Cerebellum (tissue), 4 donors: ENCODE measurements at places on chromosomes 2 and 18.

- peak; percentile 87 for DNase-seq
These were observed 344.0 kb downstream of the PIK3C3 start for GRCh38 chr18:42298759-42299675.

DNA sequence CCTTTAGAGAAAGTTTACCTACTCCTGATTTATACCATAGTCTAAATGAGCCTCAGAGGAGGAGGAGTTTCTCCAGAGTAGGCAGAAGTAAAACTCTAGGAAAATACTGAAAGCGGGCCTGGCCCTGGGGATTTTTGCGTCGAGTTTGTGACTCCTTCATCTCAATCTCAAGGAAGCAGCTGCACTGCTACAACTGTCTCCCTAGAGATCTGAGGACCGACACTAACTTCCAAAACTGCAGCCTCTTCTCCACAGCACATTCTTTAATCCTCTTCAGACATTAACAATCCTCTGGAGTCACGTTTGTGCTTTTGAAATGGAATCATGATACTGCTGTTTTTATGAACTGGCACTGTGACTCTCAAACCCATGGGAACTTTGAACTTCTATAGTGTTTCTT is 281.4 kb downstream of the KCNS3 start:
- DNase-seq = no peak

DNA sequence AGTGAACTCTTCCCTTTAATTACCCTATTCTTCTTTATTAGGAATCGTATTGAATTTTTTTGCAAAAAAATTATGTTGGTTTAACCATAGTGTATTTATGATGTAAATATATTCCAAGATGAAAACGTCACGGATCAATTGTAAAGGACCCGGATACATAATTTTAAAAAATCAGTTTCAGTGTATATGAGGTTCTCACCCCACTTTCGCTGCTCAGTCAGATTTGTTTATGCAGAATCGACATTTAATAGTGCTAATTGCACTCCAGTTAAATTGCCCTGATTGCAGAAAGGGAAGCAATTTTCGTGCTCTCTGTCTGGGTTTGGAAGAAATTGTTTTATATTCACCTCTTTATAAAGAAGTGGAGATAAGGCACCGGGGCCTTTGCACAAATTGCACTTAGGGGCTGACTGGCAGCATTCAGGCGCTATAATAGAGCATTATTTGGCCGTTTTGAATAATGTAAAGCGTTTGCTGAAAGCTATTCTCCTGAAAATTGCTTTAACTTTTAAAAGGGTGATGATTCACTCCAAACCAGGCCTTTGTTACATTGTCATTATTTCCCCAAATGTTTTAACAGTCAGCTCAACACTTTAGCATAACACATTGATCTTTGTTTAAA is 3.0 kb upstream of the SP9 start:
- DNase-seq = no peak

DNA sequence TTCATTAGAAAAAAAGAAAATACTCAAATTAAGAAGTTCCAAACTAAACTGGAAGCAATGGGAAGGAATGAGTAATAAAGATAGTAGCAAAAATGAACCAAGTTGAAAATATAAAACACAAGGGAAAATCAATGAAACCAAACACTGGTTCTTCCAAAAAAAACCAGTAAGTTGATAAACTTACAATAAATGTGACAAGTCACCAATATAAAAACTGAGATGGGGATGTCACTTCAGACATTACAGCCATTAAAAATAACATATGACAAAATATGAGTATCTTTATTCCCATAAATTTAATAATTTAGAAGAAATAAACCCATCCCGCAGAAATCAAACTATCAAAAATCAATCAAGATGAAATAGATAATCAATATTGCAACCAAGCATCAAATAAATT is 633.9 kb upstream of the RAB6C start:
- DNase-seq = no peak

DNA sequence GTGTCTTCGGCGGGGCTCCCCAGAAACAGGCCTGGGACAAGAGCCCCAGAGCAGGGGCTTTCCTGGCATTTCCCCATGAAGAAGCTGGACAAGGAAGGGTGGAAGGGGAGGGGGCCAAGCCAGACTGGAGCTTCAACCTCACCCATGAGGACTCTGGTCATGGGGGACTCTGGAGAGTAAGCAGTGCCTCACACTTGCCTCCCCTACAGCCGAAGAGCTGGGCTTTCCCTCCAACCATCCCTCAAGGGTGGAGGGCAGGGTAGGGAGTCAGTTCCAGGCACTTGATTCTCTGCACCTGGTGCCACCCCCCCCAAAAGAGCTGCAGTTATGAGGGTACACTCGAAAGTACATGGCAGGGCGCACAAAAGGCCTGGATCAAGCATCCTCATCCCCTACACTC is 246.6 kb downstream of the TFCP2L1 start:
- DNase-seq = no peak

- peak; percentile 13 for DNase-seq
These were observed 441 bp downstream of the MPHOSPH10 start for GRCh38 chr2:71130905-71131244.

DNA sequence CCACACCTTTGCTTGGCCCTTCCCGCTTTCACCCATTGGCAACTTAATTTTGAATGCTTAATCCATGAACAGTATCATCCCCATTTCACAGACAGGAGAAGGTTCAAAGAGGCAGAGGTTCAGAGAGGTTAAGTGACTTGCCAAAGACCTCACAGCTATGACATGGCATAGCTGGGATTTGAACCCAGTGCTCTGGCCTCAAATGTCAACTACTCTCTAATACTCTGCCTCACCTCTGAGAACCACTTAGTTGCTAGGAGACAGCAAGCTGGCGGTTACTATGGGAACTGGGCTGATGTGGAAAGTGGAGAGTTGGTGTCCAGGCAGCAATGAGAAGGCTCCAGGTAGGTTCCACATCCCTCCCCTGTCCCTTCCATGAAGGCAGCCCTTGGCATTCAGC is 15.8 kb upstream of the PRSS56 start:
- DNase-seq = no peak

DNA sequence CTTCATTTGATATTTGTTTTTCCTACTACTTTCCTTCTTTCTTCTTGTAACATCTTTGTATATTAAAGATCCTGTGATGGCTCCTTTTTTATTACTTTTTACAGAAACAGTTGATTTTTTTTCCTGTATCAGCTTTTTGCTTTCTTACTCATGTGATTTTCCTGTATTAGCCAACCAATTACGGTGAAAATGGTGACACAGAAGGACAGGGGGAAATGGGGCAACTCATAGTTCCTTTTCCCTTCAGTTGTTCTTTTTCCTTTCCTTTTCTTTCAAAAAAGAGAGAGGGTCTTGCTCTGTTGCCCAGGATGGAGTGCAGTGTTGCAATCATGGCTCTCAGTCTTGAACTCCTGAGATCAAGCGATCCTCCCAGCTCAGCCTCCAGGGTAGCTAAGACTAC is 117.8 kb downstream of the ATL2 start:
- DNase-seq = no peak

GRCh38 chr2:71309-72035 is 25.2 kb upstream of the FAM110C start:
- no peak for DNase-seq

DNA sequence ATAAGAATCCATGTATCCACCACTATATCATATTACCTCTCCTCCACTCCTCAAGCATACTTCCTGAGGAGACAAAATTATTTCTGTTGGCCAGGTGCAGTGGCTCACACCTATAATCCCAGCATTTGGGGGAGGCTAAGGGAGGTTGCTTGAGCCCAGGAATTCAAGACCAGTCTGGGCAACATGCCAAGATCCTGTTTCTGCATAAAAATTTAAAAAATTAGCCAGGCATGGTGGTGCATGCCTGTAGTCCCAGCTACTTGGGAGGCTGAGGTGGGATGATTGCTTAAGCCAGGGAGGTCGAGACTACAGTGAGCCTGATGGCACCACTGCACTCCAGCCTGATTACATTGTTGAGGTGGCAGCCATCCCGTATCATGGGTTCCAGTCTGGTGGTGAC is 9.2 kb downstream of the INHA start:
- no peak for DNase-seq

- no peak for DNase-seq
These were observed 189.9 kb upstream of the SH3BP4 start for GRCh38 chr2:234761910-234762309.

DNA sequence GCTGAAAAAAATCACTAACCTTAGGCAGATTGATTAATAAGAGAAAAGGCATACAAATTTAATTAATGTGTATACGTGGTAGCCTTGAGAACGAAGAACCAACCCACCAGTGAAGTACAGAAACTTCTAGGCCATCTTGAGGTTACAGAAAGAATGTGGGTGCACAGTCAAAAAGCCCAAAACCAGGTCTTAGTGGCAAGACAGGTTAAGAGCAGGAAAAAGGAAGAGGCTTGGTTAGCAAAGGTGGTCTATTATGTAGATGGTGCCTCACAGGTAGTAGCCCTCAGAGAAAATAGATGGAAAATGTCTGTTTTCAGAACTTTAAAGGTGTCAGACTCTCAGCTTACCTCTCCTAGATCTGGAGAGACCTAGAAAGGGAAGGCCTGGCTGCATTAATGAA is 22.0 kb upstream of the SLC35G4 start:
- DNase-seq = no peak

GRCh38 chr2:165293440-165294420 is 54.5 kb downstream of the SCN2A start:
- DNase-seq = peak; percentile 84

- DNase-seq = no peak
These were observed 25.5 kb downstream of the ZC3H8 start for GRCh38 chr2:112229348-112229747.

- peak; percentile 75 for DNase-seq
These were observed 202.8 kb downstream of the PIK3C3 start for GRCh38 chr18:42157878-42158277.

DNA sequence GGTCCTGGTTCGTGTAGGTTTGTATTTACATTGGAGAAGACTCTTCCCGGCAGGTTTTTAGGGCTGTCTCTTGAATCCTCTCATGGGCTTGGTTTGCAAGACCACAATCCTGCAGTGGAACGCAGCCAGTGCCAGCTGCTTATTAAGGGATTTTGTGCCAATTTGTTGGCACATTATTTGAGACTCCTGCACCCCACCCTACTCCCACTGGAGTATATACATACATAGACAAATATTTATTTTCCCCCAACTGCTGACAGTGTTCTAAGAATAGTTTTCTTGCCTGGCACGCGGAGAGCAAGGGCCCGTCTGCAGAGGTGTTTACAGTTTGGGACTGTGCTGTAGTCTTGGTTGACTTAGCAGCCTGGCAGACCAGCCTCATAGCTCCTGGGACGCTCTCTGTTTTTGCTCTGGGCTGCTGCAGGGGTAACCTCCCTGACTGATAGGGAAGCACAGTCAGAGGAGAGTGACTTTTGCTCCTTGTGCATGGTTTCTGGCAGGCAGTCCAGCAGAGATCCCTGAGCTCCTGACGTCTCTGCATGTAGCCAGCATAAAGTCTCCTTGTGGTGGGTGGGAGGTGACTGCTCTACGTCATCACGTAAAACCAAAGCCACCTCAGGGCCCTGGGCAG is 1.9 kb downstream of the LDLRAD4 start:
- DNase-seq = no peak

- DNase-seq = no peak
These were observed 60.6 kb upstream of the ACTR3 start for GRCh38 chr2:113829270-113829669.

- no peak for DNase-seq
These were observed 105.3 kb downstream of the AKAIN1 start for GRCh38 chr18:5091741-5092140.

DNA sequence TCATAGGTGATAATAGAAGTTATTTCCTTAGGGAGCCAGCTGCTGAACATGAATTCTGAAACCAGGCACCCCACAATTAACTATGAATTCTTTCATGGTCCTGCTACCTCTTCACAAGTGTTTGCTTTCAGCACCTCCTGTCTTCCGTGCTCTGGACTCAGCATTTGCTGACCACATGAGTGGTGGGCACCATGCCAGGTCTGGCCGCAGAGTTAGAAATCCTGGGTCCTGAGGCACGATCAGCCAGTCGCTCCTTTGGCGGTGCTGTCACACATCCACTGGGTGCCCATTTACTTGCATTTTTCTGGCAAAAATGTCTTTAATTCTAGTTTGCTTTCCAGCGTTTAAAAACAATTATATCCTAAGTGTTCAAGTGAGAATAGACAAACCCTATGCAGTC is 196.4 kb upstream of the PXDN start:
- DNase-seq = peak; percentile 80

GRCh38 chr18:58525928-58526424 is 102.9 kb downstream of the ALPK2 start:
- no peak for DNase-seq

GRCh38 chr2:17482651-17483050 is 35.6 kb downstream of the RAD51AP2 start:
- DNase-seq = no peak

- DNase-seq = no peak
These were observed 435.9 kb downstream of the TSN start for GRCh38 chr2:122191331-122191730.

- no peak for DNase-seq
These were observed 55.2 kb downstream of the CCDC88A start for GRCh38 chr2:55364189-55365055.

DNA sequence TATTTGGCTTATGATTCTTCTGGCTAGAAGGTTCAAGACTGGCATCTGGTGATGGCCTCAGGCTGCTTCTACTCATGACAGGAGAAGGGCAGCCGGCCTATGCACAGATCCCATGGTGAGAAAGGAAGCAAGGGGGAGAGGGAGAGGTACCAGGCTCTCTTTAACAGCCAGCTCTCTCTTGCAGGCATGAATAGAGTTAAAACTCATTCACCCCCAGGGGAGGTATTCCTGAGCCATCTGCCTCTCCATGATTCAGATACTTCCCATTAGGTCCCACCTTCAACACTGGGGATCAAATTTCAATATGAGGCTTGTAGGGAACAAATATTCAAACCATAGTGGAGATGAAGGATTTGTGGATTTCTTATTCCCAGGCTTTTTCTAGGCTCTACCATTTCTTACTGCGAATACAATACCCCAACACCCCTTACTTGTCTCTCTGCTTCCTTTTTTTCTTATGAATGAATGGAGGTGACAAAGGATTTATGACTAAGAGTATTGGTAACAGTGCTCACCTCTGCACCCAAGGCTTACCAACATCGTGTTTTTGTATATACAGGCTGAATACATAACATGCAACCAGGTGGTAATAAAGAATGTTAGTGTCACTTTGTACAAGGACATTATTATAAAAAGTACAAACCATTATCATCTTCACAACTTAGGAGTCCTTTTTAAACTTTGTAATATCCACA is 454.6 kb upstream of the TRIB2 start:
- no peak for DNase-seq

- DNase-seq = no peak
These were observed 16.1 kb downstream of the MTX2 start for GRCh38 chr2:176285321-176285720.

GRCh38 chr2:113198048-113198789 is 24.4 kb downstream of the PSD4 start:
- no peak for DNase-seq

DNA sequence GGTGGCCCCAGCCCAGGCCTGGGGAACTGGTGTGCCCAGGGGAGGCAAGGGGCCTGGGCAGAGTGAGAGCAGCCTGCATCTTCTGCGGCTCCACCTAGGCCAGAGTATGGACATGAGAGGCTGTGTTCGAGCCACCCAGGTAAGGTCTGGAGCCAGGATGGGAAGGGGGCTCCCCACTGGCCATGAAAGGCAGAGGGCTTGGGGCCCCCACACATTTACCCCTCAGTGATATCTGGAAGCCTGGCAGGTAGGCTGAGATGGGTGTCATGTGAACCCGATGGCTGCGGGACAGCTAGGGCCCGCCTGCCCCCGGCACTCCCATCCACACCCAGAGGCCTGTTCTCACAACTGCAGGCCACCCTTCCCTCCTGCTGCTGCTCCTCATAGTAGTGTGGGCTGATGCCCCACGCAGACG is 13.2 kb downstream of the ADRA2B start:
- no peak for DNase-seq
